ENCODE measurements at places on chromosomes 2 and 18.

DNA sequence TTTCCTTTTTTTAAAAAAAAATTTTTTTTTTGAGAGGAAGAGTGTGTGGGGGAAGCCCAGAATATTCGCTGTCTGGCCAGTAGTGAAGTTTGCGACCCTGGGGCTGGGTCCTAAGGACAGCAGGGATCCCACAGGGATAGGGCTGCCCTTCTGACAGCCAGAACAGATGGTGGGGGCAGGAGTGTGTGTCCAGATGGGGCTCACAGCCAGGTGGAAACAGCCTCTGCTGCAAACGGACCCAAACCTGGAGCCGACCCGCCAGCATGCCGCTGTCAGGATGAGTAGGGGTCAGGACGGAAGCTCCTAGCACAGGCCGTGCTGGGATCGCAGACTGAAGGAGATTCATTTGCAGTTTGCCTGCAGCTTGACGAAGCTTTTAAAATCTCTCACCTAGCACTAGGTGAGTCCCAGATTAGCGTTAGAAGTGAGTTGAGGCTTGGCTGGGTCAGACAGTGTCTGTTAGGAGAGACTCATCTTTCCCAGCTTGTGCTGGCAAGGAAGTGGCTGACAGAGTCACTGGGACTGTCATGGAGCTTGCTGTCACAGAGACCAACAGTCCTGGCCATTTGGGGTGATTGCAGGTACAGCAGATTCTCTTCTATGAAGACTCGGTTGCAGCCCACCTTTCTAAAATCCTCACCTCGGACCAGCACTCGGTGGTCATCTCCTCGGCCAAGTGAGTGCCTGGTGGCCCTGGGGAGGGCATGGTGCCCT, 93.4 kb downstream of the DGKD start:
- no peak for DNase-seq

GRCh38 chr2:29405266-29405665, 290.1 kb downstream of the CLIP4 start:
- no peak for DNase-seq

- no peak for DNase-seq
Observed at GRCh38 chr2:240956171-240956934, 42.1 kb upstream of the SNED1 start.

DNA sequence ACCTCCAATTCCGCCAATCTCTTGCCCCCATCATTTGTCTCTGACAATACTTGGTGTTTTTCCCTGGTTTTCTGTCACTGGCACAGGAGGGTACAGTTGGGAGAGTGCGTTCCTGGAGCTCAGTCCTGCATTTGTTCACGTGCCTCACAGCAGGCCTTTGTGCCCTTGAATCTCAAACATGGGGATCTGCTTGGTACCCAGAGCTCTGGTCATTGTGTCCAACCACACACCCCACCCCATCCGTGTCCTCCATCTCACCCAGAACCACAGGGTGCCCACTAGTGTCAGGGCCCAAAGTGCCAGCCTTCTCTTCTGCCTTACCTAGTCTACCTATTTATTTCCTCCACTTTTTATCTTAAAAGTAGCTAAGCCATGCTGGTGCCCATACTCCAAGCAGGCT, 16.2 kb downstream of the GAREM2 start:
- DNase-seq, result no peak

- DNase-seq, result no peak
Observed at GRCh38 chr2:109000738-109001137, 11.7 kb upstream of the EDAR start.

- DNase-seq, result no peak
Observed at GRCh38 chr2:32250290-32250689, 14.4 kb downstream of the NLRC4 start.

DNA sequence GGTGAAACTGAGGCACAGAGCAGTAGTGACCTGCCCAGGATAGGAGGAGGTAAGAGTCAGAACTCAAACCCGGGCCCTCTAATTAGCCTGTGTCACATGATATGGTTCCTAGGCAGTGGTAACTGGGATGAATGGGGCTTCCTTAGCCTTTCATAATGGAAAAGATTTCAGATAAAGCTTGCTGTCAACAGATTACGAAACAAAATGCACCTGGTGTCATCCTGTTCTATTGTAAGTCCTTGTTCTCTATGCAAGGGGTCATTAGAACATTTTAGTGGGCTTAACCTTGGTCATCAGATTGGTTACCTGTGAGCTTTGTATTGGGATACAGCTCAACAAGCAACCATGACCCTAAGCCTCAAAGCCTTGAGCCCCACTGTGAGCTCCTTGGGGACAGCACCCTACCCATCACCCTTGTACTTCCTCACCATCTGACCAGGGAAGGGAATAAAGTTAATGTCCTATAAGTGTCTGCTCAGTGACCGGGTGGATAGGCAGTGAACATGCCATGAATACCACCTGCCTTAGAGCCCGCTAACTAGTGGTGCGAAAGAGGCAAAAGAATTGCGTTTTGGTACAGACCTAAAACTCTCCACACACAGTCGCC, 70.3 kb upstream of the RMDN2 start:
- DNase-seq, result no peak
